Stimulated activated CD4-positive, alpha-beta T cell treated with anti-CD3 and anti-CD28 coated beads, Interleukin-4, amount 100 ng/mL, for 1 hour (primary cell): ENCODE measurements at places on chromosomes 13 and 19.

GRCh38 chr19:12956446-12957388 is at the start of gene GADD45GIP1:
GADD45GIP1 (minus strand) TSS chr19:12957223; CDS start chr19:12957212, 11 bp downstream.
- DNase-seq: peak; percentile 85

DNA sequence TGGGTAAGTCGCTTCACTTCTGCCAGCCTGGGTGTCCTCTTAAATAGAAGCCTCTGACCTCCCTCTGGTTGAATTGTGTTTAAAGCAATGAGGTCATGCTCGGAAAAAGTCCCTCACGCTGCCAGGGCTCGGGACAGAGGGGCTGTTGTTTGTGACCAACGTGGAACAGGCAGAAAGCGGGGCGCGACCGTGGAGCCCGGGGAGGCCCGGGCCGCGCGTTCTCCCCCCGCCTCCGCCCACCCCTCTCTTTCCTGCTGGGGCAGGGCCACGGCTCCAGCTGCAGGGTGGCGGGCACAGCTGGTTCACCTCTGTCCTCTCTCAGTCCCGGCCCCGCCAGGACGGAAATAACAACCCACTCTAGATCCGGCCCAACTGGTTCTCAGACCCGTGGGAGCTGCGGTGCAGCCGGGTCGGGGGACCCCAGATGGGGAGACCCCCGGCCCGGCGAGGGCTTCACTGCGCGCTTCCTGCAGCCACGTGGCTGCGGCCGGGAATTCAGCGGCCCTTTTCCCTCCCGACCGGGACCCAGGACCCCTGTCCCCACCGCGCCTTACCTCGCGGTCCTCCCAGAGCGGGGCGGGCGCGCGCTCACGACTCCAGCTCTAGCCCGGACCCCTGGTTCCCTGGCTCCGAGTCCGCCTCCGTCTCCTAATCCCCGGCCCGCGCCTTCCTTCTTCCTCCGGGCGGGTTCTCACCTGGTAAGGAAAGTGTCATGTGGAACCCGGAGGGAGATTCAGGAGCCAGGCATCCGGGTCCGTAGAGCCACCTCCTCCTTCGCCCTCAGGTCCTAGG is 1.9 kb downstream of the CDC42EP5 start:
- no peak for DNase-seq

DNA sequence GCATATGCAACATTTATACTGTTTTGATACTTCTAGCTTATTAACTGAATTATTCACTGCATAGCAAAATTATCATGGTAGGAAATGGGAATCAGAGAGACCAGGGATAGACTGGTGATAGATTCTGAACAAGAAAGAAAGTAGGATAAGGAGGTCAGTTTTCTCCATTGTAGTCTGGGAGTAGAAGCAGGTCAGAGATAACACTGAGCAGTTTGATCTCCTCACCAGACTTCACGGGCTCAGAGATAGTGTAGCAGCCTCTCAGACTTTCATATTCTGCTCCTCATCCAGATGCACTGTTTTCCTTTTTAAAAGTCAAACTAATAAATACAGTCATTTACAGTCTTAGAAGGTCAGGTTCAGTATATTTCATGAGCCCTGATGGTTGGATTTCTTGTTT is 56.0 kb upstream of the MYO16 start:
- no peak for DNase-seq

DNA sequence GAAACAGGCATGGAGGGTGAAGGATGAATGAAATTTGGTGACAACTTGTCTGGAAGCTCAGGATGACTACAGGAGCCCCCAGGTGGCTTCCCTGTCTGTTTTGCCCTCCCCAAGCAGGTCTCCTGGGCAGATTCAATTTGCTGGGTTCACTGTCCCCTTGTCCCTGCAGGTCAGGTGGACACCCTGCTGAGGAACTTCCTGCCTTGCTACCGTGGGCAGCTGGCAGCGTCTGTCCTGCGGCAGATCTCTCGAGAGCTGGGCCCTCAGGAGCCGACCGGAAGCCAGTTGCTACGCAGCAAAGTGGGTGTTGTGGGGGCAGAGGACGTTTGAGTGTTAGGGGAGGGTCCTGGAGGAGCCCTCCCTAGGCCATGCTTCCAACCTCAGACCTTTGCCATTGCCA is 19.1 kb downstream of the PGLS start:
- DNase-seq: no peak

DNA sequence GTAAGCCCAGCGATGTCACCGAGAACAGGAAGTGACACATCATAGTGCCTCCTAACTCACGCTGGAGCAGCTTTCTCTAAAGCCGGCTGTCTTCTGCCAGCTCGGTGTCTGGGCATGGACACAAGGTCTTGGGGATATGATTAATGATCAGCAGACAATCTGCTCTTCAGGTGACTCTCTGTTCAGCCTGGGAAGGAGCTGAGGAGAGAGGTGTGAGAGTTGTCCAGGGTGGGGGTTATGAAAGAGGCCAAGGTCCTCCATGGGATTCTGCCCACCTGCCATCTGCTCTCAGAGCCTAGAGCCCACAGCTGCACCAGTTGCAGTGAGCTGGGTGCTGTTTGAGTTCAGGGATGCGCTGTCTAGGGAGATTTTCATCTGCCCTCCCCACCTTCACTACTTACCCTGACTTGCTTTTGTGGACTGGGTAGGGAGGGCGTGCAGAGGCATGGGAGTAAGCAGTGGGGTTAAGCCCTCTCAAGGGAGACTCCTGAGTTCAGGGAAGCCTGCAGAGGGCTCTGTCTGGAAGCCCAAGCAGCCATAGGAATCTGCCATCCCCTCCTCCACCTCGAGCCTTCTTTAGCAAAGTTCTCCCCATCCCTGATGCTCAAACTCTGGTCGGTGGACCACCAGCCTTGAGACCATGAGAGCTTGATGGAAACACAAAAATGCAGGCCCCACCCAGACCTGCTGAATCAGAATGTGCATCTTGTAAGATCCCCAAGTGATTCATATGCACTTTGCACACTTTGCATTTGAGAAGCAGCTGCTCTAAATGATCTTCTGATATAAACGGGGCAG is 539.7 kb downstream of the RFC3 start:
- DNase-seq: no peak

DNA sequence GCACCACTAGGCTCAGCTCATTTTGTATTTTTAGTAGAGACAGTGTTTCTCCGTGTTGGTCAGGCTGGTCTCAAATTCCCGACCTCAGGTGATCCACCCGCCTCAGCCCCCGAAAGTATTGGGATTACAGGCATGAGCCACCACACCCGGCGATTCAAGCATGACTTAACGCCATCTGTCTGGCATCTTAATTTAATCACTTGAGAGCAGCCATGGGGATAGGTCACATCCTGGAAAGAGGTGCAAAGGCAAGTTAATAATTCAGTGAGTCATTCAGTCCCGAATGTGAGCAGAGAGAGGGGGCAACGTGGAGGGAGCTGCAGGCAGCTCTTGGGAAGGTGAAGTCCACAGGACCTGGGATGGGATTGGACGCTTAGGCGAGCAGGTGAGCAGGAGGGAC is 31.7 kb upstream of the USP29 start:
- no peak for DNase-seq

DNA sequence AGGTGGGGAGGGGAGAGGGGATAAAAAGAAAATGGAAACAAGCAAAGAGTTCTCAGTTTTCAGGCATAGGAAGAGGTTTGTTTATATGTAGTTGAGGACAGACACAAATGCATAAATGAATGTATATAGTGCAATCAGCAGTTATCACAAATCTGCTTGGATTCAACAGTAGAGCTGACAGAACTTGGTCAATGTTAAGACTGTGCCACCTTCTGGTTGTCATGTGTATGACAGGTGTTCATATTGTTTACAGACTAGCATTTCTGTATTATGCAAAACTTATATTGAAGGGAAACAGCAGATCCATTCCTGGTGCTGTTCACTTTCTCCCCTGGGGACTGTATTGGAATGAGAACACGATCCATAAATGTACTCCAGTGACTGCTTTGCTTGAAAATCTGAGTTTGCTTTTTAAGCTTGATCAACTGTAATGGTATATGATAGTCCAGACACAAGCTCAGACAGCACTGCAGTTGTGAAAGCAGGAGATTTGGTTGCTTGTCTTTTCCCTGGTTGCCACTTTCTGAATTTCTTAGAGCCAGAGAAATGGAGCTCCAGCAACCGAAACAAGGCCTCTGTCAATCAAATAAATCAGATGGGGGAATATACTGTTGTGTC is 319.5 kb upstream of the OBI1 start:
- DNase-seq: no peak

GRCh38 chr13:95540888-95541287 is 11.6 kb upstream of the CLDN10 start:
- DNase-seq: no peak
